ENCODE measurements at places on chromosomes 12 and 14.

- DNase-seq, result no peak
Observed at GRCh38 chr12:106113824-106114446, 24.8 kb downstream of the NUAK1 start.

GRCh38 chr12:92513231-92513730 lies 189.5 kb upstream of the PLEKHG7 start:
- no peak for DNase-seq

DNA sequence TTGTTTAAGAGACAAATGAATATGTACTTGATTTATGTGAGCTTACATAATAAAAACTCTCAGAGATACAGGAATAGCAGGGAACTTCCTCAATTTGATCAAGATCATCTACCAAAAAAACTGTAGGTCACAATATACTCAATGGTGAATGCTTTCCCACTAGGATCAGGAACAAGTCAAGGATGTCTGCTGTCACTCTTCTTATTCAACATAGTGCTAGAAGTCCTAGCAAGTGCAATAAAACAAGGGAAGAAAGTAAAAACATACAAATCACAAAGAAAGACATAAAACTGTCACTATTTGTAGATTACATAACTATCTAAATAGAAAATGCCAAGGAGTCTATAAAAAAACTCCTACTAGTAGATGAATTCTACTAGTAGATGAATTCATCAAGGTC lies 41.9 kb upstream of the PAWR start:
- no peak for DNase-seq

DNA sequence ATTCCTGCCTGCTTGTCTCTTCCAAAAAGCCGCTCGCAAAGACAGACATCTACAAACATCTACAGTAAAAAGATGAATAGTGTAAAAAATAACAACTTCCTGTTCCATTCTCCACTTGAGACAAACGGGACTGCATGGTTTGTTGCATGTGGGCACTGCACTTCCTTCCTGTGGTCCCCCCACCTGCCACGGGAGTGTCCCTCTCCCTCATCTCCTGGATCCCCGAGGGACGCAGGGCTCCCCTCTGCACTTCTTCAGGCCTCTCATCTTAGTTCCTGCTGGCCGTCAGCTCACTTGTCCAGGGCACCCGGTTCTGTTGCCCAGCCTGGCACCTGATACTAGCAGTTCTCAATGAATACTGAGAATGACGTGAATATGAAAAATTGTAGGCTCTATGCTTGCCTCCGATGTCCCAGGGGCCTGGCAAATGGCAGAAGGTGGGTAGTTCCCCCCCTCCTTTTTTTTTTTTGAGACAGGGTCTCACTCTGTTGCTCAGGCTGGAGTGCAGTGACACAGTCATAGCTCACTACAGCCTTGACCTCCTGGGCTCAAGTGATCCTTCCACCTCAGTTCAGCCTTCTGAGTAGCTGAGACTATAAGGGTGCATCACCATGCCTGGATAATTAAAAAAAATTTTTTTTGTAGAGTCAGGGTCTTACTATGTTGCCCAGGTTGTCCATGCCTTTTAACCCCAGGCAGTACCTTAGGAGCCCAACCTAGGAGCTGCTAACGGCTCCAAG lies 3.5 kb upstream of the KLC1 start:
- peak; percentile 14 for DNase-seq

DNA sequence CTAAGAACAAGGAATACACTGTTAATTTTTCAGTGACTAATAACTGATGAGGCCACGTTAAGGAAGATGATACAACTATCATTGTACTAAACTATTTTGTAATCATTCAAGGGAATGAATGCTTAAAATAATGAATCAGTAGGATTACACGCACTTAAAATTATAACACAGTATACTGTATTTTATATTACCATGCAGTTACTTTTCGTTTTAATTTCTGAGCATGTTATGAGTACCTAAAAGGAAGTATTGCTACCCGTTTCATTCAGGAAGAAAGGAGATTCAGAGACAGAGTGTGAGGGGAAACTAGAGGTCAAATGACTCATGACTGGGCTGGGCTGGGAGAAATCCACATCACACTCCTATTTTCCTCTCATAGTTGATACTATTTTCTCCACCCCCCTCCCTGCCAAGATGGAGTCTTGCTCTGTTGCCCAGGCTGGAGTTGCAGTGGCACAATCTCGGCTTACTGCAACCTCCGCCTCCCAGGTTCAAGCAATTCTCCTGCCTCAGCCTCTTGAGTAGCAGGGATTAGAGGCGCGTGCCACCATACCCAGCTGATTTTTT lies 202.0 kb downstream of the PPM1H start:
- no peak for DNase-seq

- no peak for DNase-seq
Observed at GRCh38 chr12:19246933-19247332, 117.4 kb downstream of the PLEKHA5 start.

- no peak for DNase-seq
Observed at GRCh38 chr14:24053548-24054323, 1.9 kb downstream of the CARMIL3 start.

GRCh38 chr12:5807090-5807414 lies 138.0 kb downstream of the ANO2 start:
- DNase-seq, result no peak

DNA sequence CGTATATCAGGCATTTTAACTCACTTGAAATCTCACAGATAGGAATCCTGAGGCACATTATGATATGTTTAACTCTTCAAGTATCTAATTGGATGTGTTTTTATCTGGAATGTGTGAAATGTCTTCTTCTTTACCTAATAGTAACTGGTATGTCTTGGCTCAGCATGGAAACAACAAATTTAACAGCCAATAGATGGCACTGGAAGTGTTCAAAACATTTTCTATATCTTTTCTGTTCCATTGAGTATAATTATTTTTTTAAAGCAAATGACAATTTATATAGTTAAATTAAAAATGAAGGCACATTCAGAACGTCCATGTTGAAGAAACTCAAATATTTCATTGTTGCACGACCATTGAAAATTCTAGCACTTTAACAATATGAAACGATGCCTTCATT lies 164.6 kb upstream of the SLC16A7 start:
- no peak for DNase-seq

DNA sequence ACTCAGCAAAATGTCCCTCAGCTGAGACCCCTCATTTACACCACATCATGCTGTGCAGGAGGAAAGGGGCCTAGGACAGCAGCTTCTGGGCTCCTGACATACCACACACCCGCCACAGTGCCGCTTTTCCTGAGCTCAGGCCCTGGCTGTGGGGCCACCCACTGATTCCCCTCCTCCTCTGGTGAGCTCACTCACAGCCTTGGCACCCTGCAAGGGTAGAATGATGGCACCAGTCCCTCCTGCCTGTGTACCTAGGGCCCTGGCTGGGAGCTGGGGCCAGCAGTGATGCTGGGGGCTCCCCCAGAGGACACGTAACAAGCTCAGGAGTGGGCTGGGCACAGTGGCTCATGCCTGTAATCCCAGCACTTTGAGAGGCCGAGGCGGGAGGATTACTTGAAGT lies 44.4 kb downstream of the PLEKHD1 start:
- no peak for DNase-seq

DNA sequence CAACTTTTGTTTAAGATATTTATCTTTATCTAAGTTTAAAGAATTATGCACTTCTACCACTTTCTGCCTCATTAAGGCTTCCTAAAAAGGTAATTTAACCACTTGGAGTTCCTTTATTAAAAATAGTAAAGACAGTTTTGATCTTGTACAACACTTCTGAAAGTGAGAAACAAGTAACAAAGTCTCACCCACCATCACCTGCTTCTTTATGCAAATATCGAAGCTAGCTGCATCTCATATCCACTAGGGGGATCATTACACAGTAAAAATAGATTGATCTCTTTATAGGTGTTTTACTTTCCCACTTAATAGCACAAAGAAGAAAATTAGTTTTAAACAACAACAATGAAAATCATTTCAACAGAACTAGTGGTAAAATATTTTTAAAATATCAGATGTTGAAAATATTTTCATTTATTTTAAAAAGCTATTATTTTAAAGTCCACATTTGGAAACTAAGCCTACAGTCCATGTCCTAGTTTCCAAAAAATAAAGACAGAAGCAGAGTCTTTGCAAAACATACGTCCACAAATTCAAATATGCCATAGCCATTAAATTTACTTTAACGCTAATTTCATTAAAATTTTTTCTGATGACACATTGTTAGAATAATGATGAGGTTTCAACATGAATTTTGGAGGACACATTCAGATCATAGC lies 160.0 kb upstream of the SOX5 start:
- DNase-seq, result no peak

GRCh38 chr12:52264435-52264825 lies 10.0 kb upstream of the KRT86 start:
- DNase-seq, result no peak
